Endothelial cell (in vitro differentiated cells): ENCODE measurements at places on chromosomes 16 and 17. TPM values are rescaled to one million over a fixed set of nuclear protein-coding genes. Genes with fewer than 3 reads are reported as not detected.

Gene RPRML
- not detected for total RNA-seq

DNA sequence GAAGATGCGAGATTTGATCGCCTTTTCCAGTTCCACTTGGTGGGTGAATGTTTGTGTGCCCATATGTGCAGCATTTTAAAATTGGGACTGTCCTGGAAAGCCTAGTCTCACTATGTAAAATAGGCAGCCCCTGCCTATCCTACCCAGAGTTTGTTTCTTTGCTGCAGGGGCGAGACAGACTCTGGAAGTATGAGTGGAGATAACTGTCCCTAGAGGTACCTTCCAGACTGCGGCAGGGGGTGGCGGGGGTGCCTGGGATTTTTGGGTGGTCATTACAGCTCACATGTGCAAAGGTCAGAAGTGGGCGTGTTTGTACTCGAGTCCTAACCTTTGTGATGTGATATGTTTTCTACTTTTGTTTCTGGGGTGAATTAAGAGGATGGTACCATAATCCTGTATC, 36.6 kb downstream of the MPRIP start:
- peaks cover 3% of the 10 kb centered on the region for H3K27me3 ChIP-seq
- H3K36me3 ChIP-seq = peaks cover 34% of the 10 kb centered on the region
- peaks cover 30% of the 10 kb centered on the region for H3K4me1 ChIP-seq
- H3K27ac ChIP-seq = peak overlapping the region; percentile 20

- no peaks in the 10 kb centered on the region for H3K36me3 ChIP-seq
- H3K4me3 ChIP-seq = no peak overlapping the region
- H3K4me1 ChIP-seq = peaks cover 4% of the 10 kb centered on the region
- H3K27ac ChIP-seq = no peak overlapping the region
Measured at GRCh38 chr16:82735186-82735585, 108.4 kb downstream of the CDH13 start.

Gene FOXN1
- total RNA-seq = not detected
